ENCODE measurements at places on chromosomes 3 and 15.

GRCh38 chr15:62569460-62570404, 404.6 kb upstream of the C2CD4B start:
- no peak for DNase-seq

DNA sequence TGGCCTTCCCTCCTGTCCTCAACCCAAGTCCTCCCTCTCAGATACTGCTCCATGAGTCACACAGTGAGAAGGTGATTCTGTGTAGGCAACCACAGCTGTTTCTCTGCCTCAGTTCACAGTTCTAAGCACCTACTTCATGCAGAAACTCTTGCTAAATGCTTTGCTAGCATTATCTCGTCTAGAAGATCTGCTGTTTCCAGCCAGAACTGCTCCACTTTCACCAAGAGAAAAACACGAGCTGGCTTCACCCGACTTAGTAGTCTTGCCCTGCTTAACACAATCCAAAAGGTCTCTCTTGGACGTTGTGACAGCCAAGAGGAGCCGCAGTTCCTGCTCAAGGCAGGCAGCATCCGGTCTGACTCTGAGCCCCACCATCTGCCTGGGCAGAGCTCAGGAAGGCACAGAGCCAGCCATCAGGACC, 272.1 kb downstream of the UACA start:
- DNase-seq = peak; percentile 60

DNA sequence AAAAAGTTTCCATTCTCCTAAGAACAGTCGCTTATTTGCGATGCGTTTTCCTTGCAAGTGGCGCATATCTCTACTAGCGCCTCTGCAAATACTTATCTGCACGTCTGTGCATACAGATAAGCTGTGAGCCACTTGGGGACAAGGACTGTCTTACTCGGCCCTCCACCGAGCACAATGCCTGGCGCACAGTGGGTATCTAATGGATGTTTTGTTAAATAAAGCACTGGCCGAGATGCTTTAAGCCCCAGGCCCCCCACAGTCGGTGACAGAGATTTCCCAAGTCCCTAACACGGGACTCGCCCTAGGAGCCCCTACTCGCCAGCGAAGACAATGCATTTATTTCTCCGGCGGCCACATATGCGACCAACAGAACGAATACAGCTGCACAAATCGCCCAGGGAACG, 503 bp downstream of the HLTF start:
- DNase-seq = peak; percentile 93

DNA sequence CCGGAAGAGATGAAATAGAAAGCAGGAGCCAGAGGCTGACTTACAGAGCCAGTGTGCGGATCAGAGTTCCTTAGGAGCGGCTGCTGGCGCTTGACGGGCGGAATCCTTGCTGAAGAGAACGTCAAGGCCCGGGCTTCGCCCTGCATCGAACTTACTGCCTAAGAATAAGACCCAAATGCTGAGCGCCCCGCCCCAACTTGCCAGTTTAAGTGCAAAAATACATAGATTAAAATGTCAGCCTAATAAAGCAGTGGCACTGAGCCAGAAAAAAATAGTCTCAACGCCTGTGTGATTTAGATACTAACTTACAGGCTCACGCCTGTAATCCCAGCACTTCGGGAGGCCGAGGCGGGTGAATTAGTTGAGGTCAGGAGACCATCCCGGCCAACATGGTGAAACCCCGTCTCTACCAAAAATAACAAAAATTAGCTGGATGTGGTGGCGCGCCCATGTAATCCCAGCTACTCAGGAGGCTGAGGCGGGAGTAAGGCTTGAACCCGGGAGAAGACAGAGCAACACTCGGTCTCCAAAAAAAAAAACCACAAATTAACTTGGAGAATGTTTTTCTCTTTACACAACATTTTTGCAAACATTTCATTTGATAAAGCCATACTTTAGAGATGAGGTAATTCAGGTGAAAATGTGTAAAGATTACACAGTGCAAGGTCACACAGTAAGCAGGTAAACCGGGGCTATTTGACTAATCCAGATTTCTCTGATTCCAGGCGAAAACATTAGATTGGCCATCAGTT, 1.2 kb upstream of the UBP1 start:
- peak; percentile 77 for DNase-seq

DNA sequence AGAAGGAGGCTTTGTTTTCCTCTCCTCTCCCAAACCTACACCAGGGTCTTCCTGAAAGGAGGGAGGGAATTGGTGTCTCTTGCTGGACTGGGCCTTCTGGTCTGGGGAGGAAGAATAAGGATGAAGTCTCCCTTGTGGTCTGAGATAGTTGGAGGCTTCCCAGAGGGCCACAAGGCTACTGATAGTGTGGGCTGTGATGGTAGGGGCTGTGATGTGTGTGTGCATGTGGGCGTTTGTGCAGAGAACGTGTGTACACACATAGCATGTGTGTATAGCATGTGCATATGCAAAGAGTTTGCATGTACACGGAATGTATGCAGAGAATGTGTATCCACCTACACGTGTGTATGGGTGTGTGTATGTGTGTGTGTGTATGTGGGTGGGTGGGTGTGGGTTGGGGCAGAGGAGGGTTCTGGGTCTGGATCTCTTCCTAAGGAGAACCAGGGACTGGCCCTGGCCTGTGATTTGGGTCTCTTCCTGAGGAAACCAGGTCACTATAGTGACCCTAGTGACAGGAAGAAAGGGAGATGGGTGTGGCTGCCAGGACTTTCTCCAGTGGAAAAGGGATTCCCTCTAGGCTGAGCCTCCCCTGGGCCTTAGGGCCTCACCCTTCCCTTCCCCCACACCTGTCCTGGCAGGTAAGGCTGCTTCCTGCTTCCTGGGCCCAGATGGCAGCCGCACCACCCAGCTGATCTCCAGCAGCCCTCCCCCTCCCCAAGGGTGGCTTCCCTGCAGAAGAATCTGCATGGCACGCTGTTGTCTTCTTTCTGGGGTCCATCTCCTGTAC, 1.7 kb downstream of the FLNB start:
- peak; percentile 30 for DNase-seq

DNA sequence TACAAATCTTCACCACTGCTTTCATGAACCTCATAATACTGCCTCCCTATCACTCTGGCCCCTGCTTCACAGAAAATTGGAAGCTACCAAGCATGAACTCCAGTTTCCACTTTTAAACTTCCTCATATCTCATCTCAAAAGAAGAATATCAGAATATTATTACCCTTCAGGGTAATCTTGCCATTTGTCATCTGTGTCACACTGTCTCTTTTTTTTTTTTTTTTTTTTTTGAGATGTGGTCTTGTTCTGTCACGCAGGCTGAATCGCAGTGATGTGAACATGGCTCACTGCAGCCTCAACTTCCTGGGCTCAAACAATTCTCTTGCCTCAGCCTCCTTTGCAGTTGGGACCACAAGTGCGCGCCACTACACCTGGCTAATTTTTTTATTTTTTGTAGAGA, 80.4 kb upstream of the TCF12 start:
- DNase-seq = no peak

- DNase-seq = no peak
Measured at GRCh38 chr3:458653-459310, 262.2 kb downstream of the CHL1 start.

All from hematopoietic multipotent progenitor cell treated with erythropoietin and hydrocortisone succinate and interleukin-3 and kit ligand, for 4 days (in vitro differentiated cells).